ENCODE measurements at places on chromosomes 13 and 19.

DNA sequence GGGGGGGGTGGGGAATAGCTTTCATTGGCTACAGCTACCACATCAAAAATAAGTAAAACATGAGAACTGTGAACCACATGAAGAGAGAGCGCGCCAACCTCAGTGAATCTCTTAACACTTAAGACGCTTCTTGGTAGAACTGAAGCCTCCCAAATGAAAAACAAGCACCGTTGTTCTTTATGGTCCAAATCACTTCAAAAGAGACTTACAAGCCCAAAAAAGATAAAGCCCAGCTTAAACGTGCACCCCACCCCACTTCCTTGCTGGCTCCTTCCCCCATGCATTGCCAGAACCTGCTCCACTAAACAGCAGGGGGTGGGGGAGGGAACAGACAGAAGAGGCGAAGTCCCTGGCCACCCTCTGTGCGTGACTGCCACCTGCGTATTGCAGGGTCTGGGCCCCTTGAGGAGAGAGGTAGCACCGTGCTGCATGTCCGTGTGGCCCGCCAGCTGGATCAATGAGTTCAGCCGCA is 479.1 kb downstream of the FOXO1 start:
- peak; percentile 53 for DNase-seq

DNA sequence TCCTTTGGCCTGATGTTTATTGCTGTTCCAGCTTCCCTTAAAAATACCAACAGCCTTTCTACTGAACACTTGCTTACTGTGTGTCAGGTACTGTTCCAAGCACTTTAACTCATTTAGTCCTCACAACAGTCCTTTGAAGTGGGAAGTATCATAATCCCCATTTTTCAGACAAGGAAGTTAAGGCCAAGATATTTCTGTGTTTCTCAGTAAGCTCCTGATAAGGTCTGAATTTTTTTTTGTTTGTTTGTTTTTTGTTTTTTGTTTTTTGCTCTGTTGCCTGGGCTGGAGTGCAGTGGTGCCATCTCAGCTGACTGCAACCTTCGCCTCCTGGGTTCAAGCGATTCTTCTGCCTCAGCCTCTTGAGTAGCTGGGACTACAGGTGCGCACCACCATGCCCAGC is 7.5 kb downstream of the SNRPA start:
- no peak for DNase-seq

DNA sequence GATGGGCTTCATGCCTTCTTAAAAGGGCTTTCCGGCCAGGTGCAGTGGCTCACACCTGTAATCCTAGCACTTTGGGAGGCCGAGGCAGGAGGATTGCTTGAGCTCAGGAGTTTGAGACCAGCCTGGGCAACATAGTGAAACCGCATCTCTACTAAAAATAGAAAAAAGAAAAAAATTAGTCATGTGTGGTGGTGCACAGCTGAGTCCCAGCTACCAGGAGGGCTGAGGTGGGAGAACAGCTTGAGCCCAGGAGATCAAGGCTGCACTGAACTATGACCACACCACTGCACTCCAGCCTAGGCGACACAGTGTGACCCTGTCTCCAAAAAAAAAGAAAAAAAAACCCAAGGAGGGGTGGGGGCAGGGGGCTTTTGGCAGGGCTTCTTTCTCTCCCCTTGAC is 7.2 kb downstream of the CARS2 start:
- no peak for DNase-seq

- DNase-seq = no peak
These were observed 7.4 kb upstream of the SPACA4 start for GRCh38 chr19:48598996-48599700.

- DNase-seq = no peak
These were observed 7.1 kb upstream of the HSH2D start for GRCh38 chr19:16136185-16136999.

- DNase-seq = no peak
These were observed 17.6 kb downstream of the EMP3 start for GRCh38 chr19:48342841-48343540.

DNA sequence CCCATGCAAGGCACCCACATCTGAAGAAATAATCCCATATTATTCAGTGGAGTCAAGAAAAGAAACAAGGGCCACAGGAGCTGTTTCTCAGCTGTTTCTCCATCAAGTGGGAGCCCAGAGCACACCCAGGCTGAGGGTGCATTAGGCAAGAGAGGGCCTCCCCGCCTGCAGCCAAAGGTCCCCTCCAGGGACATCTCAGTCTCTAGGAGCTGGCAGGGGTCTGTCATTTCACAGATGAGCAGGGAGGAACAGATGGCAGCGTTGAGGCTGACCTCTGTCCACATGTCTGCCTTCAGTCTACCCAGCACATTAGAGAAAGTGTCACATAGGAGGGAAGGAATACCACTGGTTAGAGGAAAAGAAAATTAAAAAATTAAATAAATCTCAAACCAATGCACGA is 157.7 kb downstream of the ZNF536 start:
- DNase-seq = no peak

DNA sequence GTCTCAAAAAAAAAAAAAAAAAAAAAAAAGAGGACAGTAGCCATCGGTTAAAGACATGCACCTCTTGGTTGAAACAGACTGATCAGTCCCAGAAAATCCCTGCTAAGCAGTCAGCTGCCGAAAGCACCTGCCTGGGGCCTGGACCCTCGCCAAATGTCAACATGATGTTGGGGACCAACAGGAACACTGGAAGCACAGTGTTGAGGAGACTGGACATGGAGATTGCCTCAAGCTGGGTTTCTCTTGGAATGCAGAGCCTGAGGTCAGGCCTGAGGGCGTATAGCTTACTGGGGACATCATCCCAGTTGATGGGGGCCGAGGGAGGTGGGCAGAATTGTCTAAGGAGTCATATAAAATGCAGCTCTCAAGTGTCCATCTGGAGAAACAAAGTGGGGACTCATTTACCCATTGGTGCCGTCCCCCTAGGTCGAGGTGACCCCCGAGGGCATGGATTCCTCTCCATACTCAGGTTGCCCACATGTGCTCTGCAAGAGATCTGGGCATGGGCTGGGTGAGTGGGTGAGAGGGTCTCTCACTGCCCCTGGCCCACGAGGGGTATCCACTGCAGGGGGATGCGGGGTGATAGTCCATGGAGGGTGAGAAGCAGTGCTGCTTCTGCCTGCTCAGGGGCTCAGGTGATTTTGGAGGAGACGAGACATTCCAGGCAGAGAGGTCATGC is 164.5 kb downstream of the URI1 start:
- DNase-seq = no peak

- DNase-seq = no peak
These were observed 363.1 kb upstream of the DACH1 start for GRCh38 chr13:72230131-72230530.

DNA sequence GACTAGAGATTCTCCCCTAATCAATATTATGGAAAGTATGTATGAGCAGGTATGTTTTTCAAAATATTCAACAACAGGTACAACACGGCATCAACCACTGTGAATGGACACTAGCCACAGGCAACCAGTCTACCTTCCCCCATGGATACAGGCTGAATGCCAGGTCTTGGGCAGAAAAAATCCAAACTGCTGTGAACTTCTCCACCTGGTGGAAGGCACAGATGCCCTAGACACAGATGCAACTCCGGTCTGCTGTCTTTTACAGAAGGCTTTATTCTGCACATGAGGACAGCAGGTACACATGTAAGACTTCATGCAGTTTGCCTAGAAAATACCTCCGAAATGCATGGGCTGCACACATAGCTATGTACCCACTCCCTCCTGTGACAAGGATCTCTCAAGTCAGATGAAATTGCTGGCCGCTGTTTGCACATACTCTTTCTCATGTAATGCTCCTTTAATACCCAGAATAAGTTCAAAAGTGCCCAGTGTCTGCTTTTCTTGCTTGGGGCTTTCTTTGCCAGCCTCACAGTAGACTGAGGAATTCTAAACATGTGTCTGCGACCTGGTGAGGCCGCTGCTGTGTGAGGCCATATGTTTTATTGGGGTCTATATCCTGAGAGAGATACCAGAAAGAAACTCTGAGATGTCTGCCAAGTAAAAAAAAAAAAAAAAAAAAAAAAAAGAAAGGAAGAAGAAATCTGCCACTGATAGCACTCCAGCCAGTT is 325.9 kb downstream of the FOXO1 start:
- no peak for DNase-seq

DNA sequence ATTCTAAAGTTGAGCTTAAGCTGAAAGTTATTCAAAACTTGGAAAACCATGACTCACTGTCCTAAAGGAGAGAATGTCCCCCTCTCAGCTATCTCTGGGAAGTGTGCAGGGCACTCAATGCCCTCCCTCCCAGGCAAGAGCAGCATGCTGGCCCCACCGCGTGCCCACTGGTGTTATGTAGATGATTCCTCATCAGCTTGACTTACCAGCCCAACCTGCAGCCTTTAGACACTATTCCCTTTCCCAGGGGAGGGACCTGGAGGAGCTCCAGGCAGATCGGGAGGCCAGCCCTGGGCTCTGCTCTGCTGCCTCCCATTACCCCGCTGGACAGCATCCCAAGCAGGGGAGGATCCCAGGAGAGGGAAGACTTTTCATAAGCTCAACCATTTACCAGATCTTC is 124.6 kb downstream of the FGF14 start:
- no peak for DNase-seq

DNA sequence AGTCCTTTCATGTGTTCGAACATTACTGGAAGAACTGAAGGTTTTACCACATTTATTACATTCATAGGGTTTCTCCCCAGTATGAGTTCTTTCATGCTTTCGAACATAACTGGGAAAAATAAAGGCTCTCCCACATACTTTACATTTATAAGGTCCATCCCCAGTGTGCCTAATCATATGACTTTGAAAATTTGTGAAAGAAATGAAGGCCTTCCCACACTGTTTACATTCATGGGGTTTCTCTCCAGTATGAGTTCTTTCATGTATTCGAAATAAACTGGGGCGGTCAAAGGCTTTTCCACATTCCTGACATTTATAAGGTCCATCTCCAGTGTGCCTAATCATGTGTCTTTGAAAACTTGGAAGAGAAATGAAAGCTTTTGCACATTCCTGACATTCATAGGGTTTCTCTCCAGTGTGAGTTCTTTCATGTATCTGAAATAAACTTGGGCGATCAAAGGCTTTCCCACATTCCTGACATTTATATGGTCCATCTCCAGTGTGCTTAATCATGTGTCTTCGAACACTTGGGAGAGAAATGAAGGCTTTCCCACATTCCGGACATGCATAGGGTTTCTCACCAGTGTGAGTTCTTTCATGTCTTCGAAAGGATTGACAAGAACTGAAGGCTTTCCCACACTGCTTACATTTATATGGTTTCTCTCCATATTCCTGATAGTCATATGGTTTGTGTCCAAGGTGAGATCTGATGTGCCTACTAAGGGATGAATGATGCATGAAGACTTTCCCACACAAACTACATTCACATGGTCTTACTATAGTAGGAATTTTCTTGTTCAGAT is 24.0 kb downstream of the ZNF564 start:
- no peak for DNase-seq

DNA sequence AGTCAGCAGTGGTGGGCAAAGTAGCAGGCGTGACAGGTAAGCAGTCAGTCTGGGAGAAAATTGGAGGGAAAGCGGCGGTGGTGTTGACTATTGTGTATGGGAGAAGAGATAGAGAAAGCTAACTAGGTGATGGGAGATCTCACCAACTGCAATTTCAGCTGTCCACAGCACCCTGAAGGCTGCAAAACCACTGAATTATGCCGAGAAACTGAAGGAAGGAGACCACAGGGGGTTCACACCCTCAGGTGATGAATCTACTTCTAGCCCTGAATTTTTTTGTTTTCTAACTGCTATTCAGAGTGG is 631.5 kb downstream of the UQCRFS1 start:
- no peak for DNase-seq

GRCh38 chr19:14050512-14050911 is 11.4 kb downstream of the PALM3 start:
- no peak for DNase-seq

- no peak for DNase-seq
These were observed 151.0 kb upstream of the RXFP2 start for GRCh38 chr13:31588316-31588715.

DNA sequence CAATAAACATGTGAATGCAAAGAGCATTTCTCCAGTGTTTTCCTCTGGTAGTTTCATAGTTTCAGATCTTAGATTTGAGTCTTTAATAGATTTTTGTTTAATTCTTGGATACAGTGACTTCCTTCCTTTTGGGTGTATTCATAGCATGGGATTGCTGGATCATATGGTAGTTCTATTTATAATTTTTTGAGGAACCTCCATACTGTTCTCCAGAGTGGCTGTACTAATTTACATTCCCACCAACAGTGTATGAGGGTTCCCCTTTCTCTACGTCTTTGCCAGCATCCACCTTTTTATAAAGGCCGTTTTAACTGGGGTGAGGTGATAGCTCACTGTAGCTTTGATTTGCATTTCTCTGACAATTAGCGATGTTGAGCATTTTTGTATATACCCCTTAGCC is 9.3 kb upstream of the CALM3 start:
- no peak for DNase-seq

GRCh38 chr19:46294494-46294893 is 2.3 kb upstream of the HIF3A start:
- DNase-seq = no peak

DNA sequence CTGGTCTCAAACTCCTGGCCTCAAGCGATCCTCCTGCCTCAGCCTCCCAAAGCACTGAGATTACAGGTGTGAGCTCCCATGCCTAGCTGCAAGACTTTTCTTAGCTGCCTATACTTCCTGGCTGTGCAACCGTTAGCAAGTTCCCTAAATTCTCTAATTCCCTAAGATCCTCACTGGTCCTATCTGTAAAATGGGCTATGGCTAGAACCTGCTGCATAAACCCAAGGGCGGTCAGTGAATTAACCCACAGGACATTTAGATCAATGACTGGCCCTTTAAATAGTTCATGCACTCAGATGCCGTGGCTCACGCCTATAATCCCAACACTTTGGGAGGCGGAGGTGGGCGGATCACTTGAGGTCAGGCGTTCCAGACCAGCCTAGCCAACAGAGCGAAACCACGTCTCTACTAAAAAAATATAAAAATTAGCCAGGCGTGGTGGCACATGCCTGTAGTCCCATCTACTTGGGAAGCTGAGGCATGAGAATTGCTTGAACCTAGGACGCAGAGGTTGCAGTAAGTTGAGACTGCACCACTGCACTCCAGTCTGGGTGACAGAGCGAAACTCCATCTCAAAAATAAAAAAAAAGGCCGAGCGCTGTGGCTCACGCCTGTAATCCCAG is 4.1 kb upstream of the C19orf53 start:
- no peak for DNase-seq

DNA sequence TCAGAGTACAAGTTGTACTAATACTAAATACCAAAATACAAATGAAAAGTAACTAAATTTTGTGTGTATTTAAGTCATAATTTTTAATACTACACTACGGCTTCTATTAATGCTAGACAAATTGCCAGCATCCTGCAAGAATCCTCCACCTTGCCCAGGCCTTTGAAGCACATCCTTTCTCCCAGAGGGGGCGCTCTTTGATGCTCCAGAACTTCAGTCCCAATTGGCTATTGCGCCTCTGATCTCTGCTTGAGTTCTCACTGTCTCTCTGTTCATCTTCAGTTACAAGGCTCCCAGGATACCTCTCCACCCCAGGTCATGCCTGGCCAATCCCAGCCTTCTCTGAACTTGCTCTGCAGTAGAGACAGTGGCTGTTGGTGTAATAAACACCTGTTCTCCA is 141.0 kb downstream of the DCLK1 start:
- no peak for DNase-seq

- no peak for DNase-seq
These were observed 213.3 kb downstream of the KCNRG start for GRCh38 chr13:50228527-50228926.

Measured in stimulated activated CD8-positive, alpha-beta memory T cell treated with anti-CD3 and anti-CD28 coated beads, Interleukin-15, amount 100 ng/mL, for 4 hours (primary cell).